ENCODE measurements at places on chromosomes 3 and 15.

DNA sequence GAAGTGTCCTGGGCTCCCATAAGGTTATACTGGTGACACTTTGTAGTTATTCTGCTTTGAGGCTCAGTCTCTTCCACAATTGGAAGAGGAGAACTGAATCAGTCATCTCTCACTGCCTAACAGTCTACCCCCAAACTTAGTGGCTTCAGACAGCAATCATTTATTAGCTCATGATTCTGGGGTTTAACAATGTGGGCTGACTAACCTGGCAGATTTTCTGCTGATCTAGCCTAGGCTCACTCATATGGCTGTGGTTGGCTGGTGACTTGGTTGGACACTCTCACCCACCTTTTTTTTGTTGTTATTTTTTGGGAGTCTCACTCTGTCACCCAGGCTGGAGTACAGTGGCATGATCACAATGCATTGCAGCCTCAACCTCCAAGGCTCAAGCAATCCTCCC is 7.1 kb downstream of the GPD1L start:
- DNase-seq, result no peak

- DNase-seq, result no peak
These were observed 19.2 kb downstream of the KLF13 start for GRCh38 chr15:31345606-31346366.

- DNase-seq, result no peak
These were observed 304.8 kb upstream of the STAC start for GRCh38 chr3:36075491-36075890.

DNA sequence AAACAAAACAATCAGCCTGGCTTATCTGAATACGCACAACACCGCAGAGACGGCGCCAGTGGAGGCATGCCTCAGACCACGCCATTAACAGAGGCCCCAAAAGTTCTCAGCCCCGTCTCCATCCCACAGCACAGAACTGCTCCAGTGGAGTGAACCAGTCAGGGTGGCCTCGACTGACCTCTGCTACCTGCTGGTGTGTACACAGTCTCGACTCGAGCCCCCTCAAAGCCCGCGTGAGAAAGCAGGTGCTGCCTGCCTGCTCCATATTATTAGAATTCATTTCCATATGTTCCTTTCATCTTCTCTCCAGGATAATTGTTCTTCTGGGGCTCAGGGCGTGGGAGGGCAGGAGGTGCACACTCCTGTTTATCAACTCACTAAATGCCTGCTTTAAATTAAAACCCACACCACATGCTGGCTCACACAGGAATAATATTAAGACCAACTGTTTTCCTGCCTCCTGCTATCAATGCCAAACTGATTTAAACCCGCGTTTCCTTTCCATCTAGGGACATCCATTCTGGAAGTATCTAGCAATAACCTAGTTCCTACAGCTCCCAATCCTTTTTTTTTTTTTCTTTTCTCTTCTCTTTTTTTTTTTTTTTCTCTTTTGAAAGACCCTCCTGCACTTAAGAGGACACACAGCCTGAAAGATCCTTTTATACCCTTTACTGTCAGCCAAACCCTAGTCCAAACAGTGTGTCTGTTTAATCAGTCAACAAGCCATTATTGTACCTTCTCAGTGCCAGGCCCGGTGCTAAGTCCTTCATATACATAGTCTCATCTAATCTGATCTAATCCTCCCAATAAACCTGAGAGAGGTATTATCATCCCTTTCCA is 101.2 kb downstream of the TLE3 start:
- no peak for DNase-seq

All from neural crest cell (in vitro differentiated cells).